RWPE1 (cell line): ENCODE measurements at places on chromosomes 3 and 15.
A peak's percentile ranks its signal among the peaks of the same experiment; 100 is the strongest.

- no peak for DNase-seq
Measured at GRCh38 chr3:7205962-7206361, 345.0 kb downstream of the GRM7 start.

DNA sequence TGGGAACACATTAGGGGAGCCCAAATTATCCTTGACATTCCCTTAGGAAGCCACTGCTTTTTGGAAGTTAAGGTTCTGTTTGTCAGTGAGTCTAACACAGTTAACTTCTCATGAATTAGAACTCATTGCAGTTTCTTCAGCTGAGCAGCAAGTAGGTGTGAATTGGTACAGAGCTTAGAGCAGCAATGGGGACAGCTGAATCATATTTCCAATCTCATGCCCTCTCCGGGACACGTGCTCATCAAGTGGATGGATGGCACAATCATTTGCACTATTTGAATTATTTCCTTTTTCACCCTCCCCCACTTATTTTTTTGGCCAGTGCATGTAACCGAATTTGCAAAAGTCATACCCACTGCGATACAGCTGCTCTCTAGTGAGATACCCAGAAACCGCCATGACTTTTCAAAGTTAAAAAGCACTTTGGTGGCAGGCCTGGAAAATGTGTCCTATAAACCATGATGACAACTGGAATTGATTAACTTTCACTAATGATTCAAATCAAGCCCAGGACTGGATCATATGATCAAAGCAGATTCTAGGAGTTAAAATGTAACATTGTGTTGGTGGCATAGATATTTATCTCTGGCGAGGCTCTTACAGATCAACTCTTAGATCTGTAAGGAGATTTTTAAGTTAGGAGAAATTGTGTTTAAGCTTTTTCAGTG, 76.4 kb downstream of the EBLN2 start:
- DNase-seq, result no peak

- DNase-seq, result no peak
Measured at GRCh38 chr3:144516026-144516425, 544.4 kb downstream of the DIPK2A start.

DNA sequence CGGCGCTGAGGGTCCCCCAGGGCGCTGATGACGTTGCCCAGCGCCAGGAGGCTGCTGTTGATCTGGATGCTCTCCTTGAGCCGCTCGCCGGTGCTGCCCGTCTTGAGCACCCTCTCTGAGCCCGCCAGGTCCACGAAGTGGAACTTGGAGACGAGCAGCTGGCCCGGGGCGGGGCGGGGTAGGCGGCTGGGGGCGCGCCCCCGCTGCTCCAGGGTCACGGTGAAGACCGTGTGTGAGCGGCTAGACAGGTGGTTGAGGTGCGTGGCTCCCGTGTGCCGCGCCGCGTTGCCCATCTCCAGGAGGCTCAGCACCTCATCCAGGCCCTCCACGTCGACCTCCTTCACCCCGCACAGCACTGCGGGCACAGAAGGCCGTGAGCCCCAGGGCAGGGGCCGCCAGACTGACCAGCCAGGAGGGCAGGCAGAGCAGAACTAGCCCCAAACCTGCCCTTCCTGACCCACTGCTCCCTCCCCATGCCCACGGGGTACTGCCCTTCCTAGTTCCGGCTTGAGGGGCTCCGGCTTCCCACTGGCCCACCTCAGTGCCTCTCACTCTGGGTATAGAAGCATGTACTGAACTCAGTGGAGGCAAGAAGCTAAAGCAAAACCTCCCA, 6.1 kb downstream of the KIF7 start:
- DNase-seq, result no peak

DNA sequence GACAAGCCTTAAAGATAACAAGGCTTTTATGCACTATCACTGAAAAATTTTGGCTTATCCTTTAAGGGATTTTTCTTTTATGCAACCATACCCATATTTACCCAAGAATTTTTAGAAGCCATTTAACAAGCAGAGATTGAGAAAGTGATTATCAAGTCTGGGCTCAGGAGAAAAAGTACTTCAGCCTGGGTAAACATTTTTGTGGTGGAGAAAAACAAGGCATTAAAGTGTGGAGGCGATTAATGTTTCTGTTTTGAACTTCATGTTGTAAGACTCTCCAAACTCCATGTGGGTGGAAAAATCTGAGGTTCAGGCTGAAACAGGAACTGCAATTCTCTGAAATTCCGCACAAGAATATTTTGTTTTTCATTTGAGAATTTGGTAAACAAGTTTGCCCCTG, 260.4 kb upstream of the KCNMB2 start:
- no peak for DNase-seq

- no peak for DNase-seq
Measured at GRCh38 chr15:57335293-57335715, 41.0 kb upstream of the CGNL1 start.

DNA sequence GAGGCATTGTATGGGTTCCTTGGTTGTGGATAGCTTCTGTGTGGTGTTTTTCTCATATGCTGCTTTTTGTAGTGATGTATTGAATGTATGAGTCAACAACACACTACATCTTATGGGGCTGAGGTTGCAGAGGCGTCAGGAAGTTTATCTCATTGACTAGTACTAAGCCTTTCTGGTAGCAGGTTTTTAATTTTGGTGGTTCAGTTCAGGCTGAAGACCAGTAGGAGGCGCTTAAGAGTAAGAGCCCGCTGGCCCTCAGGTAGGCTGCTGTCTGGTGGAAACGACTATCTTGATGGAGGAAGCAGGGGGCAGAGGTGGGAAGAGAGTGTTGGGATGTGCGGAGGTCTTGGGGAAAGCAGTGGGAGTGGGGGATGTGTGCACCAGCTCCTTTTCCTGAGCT, 62.4 kb downstream of the RTP4 start:
- no peak for DNase-seq

GRCh38 chr3:181316482-181316881, 326.9 kb upstream of the DNAJC19 start:
- DNase-seq, result peak; percentile 4

DNA sequence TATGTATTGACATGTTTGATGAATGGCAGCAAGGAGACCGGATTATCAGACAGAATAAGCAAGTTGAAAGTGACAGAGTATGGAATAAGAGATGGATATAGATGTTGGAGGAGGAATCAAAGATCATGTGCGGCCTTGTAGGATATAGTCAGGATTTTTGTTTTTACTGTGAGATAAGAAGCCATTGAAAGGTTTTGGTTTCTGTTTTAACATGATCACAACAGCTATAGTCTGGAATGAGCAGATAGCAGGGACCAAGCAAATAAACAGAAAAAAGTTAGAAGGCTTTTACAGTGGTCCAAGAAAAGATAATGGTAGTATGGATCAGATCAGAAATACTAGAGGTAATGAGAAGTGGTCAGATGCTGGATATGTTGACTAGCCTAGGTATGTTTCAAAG, 52.6 kb downstream of the SLC12A6 start:
- no peak for DNase-seq

- DNase-seq, result no peak
Measured at GRCh38 chr3:37375184-37376127, 201.1 kb upstream of the LRRFIP2 start.
